Esophagus (tissue), 2 donors: ENCODE measurements at places on chromosomes 7 and 10. TPM values are rescaled to one million over a fixed set of nuclear protein-coding genes. Genes with fewer than 3 reads are reported as not detected.

The ADARB2 gene
- 0.65 TPM for polyA plus RNA-seq

The SLC18A2 gene
- 0.14 TPM for polyA plus RNA-seq

The CTTNBP2 gene
- polyA plus RNA-seq: 12.7 TPM

The TBXAS1 gene
- polyA plus RNA-seq: 10.7 TPM

The PLPP4 gene
- not detected for polyA plus RNA-seq

The PODXL gene
- polyA plus RNA-seq: 3.4 TPM

The OPN4 gene
- polyA plus RNA-seq: 0.02 TPM

The NPS gene
- polyA plus RNA-seq: not detected

The KCP gene
- polyA plus RNA-seq: 1.4 TPM

The MTG1 gene
- 44.4 TPM for polyA plus RNA-seq

The CEP55 gene
- polyA plus RNA-seq: 8.3 TPM

The CPN1 gene
- polyA plus RNA-seq: not detected

The FRMPD2 gene
- polyA plus RNA-seq: 0.02 TPM

The PAX2 gene
- polyA plus RNA-seq: not detected

The ANKRD61 gene
- not detected for polyA plus RNA-seq
